ENCODE measurements at places on chromosomes 7 and 10.

DNA sequence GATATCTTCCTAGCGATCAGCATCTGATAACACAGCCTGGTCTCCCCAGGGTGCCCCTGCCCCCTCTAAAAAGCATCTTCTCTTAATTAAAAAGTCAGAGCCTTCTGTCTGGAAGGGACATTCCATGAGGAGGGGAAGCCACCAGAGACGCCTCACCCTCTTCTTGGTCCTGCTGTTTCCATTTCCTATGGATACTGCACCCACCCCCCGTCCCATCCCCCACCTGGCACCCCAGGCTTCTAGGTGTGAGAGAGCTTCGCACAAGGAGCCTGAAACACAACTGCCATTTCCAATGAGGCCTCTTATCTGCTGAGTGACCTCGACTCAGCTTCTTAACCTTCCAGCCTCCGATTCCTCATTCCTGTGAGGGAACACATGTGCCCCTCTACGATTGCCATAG, 51.4 kb downstream of the COL13A1 start:
- DNase-seq = no peak

GRCh38 chr7:134546955-134547354, 2.0 kb upstream of the AKR1B15 start:
- DNase-seq = no peak

DNA sequence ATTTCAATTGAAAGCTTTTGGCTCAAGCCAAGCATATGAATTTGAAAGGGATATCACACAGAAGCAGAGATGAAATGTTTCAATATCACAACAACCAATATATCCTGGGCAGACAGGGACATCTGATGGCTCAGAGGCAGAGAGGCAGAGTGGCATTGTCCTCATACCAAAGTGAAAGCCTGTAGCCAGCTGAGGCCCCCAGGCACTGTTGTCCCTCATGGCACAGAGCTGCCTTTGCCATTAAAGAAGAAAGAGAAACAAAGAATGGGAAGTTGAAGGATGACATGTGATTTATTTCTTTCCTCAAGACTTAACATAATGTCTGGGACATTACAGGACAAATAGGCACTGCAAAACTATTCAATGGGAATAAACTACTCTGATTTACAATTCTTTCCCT, 504.3 kb upstream of the PCDH15 start:
- DNase-seq = no peak

DNA sequence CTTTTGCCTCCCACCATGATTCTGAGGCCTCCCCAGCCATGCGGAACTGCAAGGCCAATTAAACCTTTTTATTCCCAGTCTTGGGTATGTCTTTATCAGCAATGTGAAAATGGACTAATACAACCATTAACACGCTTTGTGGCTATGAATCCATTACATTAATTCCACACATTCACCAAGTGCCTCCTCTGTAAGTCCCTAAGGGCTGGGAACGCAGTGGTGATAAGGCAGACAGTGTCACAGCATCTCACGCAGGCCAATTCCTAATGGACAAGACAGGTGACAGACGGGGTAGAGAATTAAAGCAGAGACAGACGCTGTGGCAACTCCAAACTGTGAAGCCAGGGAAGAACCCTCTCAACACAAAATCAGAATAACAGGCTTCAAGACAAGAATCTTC, 247.8 kb downstream of the DIP2C start:
- DNase-seq = no peak

GRCh38 chr10:103373544-103373943, 5.8 kb downstream of the TAF5 start:
- DNase-seq = no peak

DNA sequence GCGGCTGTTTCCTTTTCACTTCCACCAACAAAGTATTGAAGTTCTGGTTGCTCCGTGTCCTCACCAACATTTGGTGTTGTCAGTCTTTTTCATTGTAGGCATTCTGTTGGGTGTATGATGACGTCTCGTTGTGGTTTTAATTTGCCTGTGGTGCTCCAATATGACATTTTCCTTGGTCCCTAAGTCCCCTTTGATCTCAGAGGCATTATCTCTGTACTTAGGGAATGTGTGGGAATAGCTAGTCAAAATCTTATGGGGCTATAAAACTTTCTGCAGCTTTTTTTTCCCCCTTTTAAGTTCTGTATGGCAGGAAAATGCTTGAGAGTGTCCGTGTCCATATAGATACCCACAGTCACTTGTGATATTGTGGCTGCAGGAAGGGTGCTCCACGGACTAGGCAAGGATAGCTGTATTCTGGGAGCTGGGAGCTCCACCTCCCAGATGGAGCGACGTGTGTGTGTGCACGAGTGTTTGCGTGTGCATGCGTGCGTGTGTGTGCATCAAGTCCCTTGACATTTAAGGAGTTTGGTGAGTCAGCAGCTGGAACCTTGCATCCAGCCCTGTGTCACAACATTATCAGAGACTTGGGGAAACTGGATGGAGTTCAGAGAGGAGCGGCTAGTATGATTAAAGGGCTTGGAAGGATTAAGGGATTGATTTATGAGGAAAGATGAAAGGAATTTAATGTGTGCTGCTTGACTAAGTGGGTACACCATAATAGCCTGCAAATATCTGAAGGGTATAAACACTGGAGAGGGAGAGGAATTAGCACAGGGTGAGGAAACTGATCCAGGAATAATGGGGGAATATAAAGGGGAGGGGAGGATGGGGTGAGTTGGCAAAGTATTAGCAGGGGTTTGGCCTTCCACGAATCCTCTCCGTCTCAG, 66.8 kb downstream of the LRMDA start:
- no peak for DNase-seq

DNA sequence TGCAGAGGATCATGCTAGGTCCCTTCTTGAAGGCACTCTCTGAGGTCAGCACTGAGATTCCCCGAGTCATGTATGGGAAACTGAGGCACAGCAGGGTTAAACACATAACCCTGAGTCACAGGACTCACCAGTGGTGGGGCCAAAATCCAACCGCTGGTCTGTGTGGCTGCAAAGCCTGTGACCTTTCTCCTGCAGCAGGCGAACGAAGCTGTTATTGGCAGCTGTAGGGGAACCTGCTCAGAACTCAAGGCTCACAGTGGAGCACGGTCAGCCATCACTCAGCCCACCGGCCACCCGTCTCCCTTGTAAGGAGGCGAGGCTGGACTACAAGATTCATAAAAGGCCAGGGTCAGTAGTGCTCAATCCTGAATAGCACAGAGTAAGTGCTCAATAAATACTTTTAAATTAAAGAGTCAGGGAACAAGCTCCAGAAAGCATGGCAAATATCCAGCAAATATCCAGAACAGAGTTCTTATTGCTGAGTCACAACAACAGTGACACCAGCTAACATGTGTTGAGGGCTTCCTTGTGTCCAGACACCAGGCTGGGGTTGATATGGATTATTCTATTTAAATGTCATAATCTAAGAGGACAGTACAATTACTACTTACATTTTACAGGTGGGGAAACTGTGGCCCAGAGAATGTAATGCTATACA, 34.9 kb downstream of the CHST15 start:
- DNase-seq = no peak

- no peak for DNase-seq
Observed at GRCh38 chr10:75432763-75433162, 1.3 kb downstream of the LRMDA start.

GRCh38 chr10:75358835-75359421, 42.6 kb downstream of the ZNF503 start:
- peak; percentile 7 for DNase-seq

GRCh38 chr7:101537935-101538595, 91.0 kb downstream of the MYL10 start:
- no peak for DNase-seq

DNA sequence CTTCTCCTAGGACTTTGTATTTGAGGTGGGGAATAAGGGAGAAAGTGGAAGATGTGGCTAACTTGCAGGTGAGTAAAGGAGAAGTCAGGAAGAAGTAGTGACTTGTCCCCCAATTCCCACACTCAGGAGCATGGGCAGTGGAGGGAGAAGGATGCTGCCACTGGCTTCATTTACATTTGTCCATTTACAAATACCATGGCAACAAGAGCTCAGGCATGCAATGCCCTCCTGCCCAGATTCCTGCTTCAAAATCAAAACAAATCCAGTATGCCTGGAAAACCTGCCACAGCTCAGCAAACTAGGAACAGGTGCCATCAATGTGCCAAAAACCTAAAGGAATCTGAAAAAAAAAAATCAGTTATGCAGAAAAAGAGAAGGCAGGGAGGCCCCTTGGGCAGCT, 139.9 kb downstream of the KCNMA1 start:
- no peak for DNase-seq

GRCh38 chr10:30857803-30858202, 173.9 kb downstream of the ZNF438 start:
- no peak for DNase-seq

- no peak for DNase-seq
Observed at GRCh38 chr7:26937939-26938623, 73.7 kb upstream of the SKAP2 start.
